ENCODE measurements at places on chromosomes 2 and 18.

DNA sequence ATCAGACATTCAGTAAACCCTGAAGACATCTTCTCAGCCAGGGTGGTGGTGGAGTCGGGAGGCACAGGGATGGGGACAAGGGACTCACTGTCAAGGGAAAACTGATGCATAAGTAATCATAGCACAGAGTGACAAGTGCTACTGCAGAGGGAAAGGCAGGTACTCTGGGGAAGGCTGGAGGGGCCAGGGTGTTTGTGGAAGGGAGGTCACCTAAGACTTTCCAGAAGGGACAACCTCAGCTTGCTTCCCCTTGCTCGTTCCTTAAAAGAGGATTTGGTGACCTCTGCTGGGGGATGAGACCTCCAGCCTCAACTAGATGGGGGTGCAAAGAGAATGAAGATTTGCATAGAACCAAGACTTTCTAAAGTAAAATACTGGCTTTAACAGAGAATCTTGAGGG is 99.5 kb downstream of the SLC4A3 start:
- H3K27ac ChIP-seq, result no peak overlapping the region
- H3K27me3 ChIP-seq, result peaks cover 4% of the 10 kb centered on the region
- H3K4me1 ChIP-seq, result no peaks in the 10 kb centered on the region
- H3K4me3 ChIP-seq, result no peak overlapping the region
- DNase-seq, result no peak

DNA sequence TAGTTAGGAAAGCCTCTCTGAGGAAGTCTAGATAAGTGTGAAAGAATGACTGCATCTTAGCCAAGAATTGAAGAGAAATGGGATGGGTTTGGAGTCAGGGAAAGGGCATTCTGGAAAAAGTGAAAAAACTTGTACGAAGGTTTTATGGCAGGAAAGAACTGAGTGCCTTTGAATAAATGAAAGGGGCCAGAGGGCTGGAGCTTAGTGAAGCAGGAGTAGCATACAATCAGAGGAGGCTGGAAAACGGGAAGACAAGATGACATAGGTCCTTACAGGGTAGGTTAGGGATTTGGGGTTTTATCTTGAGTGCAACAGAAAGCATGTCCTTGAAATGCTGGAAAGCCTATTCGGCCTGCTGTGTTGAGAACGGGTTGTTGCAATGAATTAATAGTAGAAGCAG is 152.6 kb upstream of the RND3 start:
- no peak for DNase-seq
- no peaks in the 10 kb centered on the region for H3K36me3 ChIP-seq
- H3K27ac ChIP-seq, result peak overlapping the region; percentile 60
- no peak overlapping the region for H3K4me3 ChIP-seq
- H3K27me3 ChIP-seq, result no peaks in the 10 kb centered on the region

GRCh38 chr2:212013626-212014025 is 525.0 kb downstream of the ERBB4 start:
- H3K4me1 ChIP-seq, result no peaks in the 10 kb centered on the region
- H3K4me3 ChIP-seq, result no peak overlapping the region
- no peak overlapping the region for H3K27ac ChIP-seq
- H3K27me3 ChIP-seq, result no peaks in the 10 kb centered on the region
- DNase-seq, result no peak
- H3K36me3 ChIP-seq, result no peaks in the 10 kb centered on the region

- peaks cover 39% of the 10 kb centered on the region for H3K4me1 ChIP-seq
- no peak overlapping the region for H3K27ac ChIP-seq
- DNase-seq, result no peak
- no peak overlapping the region for H3K4me3 ChIP-seq
- H3K36me3 ChIP-seq, result peaks cover 42% of the 10 kb centered on the region
- no peaks in the 10 kb centered on the region for H3K27me3 ChIP-seq
These were observed 165.4 kb upstream of the ALPP start for GRCh38 chr2:232213176-232213575.

DNA sequence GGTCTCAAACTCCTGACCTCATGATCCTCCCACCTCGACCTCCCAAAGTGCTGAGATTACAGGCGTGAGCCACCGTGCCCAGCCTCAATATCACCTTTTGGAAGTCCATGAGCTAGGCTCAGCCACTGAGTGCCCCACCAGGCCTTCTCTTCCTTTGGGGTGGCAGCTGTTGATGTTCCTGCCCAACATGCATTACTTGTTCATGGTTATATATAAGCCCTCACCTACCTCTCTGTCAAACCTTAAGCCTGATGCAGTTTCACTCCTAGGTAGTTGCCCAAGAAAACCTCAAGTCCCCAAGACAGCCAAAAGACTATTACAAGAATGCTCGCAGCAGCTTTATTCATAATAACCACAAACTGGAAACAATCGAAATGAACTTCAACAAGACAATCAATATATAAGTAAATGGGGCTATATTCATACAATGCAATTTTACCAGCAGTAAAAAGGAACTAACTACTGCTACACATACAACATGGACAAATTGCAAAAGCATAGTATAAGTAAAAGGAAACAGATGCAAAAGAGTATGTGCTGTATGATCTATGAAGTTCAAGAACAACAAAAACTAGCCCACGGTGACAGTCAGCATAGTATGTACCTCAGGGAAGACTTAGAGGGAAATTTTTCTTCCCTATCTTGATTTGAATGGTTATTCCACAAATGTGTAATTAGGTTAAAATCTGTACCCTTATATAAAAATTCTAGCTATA is 59.6 kb upstream of the REL start:
- H3K27me3 ChIP-seq, result no peaks in the 10 kb centered on the region
- peaks cover 100% of the 10 kb centered on the region for H3K4me1 ChIP-seq
- H3K27ac ChIP-seq, result peak overlapping the region; percentile 95
- no peak for DNase-seq
- peaks cover 17% of the 10 kb centered on the region for H3K36me3 ChIP-seq

DNA sequence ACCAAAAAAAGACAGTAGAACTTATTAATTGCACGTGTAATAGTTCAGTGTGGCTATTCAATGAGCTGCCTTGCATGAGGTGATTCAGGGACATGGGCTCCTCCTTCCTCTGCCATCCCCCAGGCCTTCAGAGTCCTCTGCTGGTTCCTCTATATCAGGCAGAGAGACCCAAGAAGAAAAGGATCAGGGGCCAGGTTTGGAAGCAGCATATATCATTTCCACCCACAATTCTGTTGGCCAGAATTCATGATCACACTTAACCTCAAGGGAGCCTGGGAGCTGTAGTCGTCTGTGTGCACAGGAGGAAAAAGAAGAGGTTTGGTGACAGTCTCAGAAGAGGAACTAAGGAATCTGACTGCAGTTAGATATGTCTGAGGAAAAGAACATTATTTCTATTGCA is 114.0 kb upstream of the GLS start:
- DNase-seq, result no peak
- H3K4me1 ChIP-seq, result no peaks in the 10 kb centered on the region
- no peak overlapping the region for H3K4me3 ChIP-seq
- H3K27ac ChIP-seq, result peak overlapping the region; percentile 43
- H3K36me3 ChIP-seq, result no peaks in the 10 kb centered on the region

GRCh38 chr2:64260093-64260803 is 116.0 kb upstream of the PELI1 start:
- peak overlapping the region; percentile 53 for H3K4me3 ChIP-seq
- H3K27ac ChIP-seq, result peak overlapping the region; percentile 95
- peaks cover 33% of the 10 kb centered on the region for H3K4me1 ChIP-seq
- DNase-seq, result no peak

DNA sequence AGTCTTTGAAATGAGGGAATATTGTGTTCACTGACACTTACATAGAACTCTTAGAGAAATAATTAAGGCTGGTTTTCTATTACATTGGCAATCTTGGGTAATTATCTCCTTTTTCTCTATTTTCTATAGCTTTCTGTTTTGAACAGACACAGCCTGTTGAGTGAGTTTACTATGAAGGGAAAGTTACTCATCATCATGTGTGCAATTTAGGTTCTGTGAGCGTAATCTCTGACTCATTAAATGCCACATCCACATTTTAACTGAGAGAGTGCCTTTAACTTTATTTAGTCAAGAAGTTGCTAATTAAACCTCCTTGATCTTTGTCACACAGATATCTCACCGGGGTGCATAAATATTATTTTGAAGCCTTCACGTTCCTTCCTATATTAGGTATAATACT is 174.0 kb upstream of the SLC8A1 start:
- H3K36me3 ChIP-seq, result no peaks in the 10 kb centered on the region
- no peaks in the 10 kb centered on the region for H3K4me1 ChIP-seq
- H3K27me3 ChIP-seq, result no peaks in the 10 kb centered on the region
- no peak overlapping the region for H3K4me3 ChIP-seq
- no peak for DNase-seq

DNA sequence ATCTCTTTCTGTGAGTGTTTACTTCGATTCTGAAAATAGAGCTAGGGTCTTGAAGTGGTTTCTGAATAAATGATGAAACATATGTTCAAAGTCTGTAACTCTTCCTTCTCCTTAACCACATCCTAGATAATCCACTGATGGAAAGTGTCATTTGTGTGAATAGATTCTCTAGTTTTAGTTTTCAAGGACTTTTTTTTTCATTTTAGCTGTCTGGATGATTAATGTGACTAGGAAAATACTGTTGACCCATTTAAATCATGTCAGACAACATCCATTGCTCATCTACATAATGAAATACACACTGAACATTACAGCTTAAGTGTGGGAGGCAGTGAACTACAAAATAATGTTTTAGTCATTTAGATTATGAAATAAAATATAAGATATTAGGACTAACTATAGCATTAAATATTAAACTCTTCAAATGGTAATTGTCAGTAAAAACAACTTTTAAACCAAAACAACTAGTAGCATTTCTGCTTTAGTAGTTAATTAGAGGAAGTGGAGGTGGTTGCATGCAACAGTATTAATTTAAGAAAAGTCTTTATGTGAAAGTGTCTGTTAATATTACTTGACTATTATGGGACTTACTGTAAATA is 39.1 kb upstream of the DLX1 start:
- no peaks in the 10 kb centered on the region for H3K4me1 ChIP-seq
- no peaks in the 10 kb centered on the region for H3K36me3 ChIP-seq
- H3K4me3 ChIP-seq, result no peak overlapping the region
- no peak for DNase-seq
- no peaks in the 10 kb centered on the region for H3K27me3 ChIP-seq

DNA sequence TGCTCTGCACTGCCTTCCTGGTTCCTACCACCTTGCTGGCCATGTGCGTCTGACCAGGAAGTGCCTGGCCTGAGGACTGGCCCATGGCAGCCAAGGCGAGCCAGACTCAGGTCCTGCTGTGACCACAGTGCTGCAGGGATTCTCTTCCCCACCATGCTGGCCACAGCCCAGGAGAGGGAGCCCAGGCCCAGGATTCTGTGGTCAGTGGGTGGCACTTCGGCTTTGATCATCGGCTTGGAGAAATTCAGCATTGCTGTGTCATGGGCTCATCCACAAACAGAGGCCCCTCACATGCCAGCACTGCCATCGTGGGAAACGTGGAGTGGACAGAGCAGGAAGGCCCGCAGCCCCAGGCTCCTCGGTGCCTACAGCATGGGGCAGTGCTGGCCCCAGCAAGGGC is 211.6 kb downstream of the SEPTIN10 start:
- no peaks in the 10 kb centered on the region for H3K27me3 ChIP-seq
- H3K4me3 ChIP-seq, result no peak overlapping the region
- H3K27ac ChIP-seq, result peak overlapping the region; percentile 42
- peaks cover 18% of the 10 kb centered on the region for H3K4me1 ChIP-seq
- H3K36me3 ChIP-seq, result no peaks in the 10 kb centered on the region

DNA sequence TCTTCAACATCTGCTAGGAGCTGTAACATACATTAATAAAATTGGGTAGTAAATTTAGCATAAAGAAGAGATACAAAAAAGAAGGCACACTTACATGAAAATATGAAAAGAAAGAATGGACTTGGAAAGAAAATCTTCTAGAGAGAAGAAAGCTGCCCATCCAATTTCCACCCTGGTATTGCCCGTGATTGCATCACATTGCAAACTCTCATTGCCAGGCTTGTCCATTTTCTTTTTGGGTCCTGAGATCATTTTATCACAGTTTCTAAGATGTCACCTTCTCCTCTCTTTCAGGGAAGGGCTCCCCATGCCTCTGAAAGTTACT is 321.5 kb downstream of the RND3 start:
- no peak for DNase-seq
- no peak overlapping the region for H3K27ac ChIP-seq
- H3K36me3 ChIP-seq, result no peaks in the 10 kb centered on the region
- no peak overlapping the region for H3K4me3 ChIP-seq

GRCh38 chr2:232675381-232675780 is 21.8 kb upstream of the GIGYF2 start:
- no peak overlapping the region for H3K27ac ChIP-seq
- no peaks in the 10 kb centered on the region for H3K36me3 ChIP-seq
- peaks cover 15% of the 10 kb centered on the region for H3K27me3 ChIP-seq
- peaks cover 2% of the 10 kb centered on the region for H3K4me1 ChIP-seq
- no peak overlapping the region for H3K4me3 ChIP-seq

Measured in stimulated activated naive B cell treated with anti-CD40 and anti-IgM and Interleukin-4, amounts not matched to agents 10 μg/mL and 1 μg/mL and 100 μg/mL, for 72 hours (primary cell).